ENCODE measurements at places on chromosomes 4 and X.

- no peak for DNase-seq
Observed at GRCh38 chrX:45007598-45007997, 134.6 kb downstream of the KDM6A start.

DNA sequence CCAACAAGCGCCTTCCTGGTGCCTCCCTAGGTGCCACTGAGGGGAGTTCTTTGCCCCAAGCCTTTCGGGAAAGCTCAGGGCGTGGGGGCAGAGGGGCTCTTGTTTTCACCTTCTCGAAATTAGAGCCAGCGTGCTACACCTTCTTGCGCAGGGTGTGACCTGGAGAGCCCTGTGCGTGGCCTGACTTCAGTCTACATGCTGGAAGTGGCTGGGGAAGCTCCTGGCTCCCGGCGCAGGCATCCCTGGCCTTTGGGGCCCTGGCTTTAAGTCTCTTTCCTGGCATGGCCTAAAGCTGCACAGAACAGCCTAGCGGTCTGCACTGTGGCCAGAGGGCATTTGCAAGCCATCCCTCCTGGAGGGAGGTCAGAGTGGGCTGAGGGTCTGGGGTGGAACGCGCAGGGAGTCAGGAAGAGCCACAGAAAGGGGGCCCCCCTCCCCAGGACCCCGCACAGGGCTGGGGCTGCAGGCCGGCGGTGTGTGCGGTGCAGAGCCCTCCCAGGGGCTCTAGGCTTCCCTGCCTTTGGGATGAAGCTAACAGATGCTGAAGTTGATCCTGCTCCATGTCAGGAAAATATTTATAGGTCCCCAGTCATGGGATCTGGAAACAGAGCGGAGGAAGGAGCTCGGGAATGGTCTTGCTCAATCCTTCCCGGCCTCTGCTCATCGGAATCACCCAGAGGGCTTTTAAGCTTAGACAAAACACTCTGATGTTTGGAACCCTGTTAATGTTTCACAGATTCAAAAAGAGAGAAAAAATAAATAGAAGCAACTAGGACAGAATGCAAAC is 781 bp upstream of the SPON2 start:
- DNase-seq = no peak

DNA sequence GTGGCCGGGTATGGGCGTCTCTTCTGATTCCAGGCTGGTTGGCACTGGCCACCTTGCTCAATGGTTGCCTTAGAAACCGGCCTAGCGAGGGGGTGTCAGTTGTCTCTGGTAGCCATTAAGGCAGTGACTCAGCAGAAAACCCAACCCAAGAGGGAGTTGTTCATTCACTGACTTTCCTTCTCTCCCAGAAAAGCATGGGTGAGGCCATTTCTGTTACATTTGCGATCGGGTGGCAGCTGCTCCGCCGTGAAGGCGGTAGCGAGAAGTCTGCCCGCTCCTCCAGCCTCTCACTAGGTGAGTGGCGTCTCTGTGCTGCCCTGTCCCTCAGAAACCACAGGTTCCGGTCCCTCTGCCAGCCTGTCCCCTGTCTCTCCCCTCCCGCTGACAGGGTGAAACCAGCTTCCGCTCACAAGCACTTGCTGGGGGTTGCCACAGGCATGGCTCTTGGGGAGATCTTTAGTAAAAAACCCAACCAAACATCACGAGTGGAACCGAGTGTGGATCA is 17.4 kb downstream of the IRAK1 start:
- DNase-seq = peak; percentile 61

DNA sequence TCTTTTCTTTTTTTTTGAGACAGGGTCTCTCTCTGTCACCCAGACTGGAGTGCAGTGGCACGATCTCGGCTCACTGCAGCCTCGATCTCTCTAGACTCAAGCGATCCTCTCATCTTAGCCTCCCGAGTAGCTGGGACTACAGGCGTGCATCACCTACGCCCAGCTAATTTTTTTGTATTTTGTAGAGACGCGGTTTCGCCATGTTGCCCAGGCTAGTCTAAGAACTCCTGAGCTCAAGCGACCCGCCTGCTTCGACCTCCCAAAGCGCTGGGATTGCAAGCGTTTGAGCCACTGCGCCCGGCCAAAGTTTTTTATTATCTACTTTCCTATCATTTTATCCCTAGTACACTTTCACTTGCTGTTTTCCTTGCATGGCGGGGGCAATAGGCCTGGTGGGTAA is 1.4 kb downstream of the UBA6 start:
- no peak for DNase-seq

DNA sequence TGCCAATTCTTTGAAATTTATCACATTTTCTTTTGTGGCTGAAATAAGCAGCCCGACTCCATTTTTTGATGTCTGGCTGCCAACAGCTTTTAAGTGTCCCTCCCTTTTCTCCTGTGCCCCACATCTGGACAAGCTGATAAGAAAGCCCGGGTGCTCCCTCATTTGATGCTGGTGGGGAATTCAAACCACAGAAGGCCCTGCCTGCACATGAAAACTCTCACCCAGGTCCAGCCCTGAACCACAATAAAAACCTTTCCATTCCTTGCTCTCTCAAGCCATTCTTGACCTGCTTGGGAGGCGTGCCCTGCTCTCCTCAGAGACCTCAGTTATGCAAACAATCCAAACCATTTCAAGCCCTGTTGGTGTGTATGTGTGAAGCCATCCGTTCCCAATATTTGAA is 93.9 kb downstream of the FAM53A start:
- DNase-seq = no peak

- no peak for DNase-seq
Observed at GRCh38 chrX:109719264-109719663, 13.8 kb downstream of the ACSL4 start.

DNA sequence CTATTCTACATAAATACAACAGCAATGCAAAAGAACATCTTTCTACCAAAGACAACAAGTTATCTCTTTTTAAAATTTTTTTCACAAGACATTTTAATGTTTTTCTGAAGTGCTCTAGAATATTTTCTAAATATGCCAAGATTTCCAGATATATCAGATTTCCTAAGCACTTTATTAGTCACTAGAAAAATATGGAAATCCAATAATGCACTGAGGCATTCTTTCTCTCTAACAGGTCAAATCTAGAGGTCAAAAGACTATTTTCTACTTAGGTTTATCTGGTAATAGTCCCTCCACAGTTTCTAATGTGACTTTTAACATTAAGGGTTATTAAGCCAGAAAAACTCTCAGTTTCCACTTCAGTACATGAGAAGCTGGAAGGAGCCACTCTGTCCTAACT is 1041.2 kb upstream of the INTU start:
- DNase-seq = no peak

- DNase-seq = no peak
Observed at GRCh38 chr4:33924239-33924638, 2320.1 kb downstream of the ARAP2 start.

GRCh38 chrX:155070663-155070974 is 317 bp downstream of the CMC4 start:
- no peak for DNase-seq

GRCh38 chr4:171928336-171928735 is 115.1 kb downstream of the GALNTL6 start:
- no peak for DNase-seq

DNA sequence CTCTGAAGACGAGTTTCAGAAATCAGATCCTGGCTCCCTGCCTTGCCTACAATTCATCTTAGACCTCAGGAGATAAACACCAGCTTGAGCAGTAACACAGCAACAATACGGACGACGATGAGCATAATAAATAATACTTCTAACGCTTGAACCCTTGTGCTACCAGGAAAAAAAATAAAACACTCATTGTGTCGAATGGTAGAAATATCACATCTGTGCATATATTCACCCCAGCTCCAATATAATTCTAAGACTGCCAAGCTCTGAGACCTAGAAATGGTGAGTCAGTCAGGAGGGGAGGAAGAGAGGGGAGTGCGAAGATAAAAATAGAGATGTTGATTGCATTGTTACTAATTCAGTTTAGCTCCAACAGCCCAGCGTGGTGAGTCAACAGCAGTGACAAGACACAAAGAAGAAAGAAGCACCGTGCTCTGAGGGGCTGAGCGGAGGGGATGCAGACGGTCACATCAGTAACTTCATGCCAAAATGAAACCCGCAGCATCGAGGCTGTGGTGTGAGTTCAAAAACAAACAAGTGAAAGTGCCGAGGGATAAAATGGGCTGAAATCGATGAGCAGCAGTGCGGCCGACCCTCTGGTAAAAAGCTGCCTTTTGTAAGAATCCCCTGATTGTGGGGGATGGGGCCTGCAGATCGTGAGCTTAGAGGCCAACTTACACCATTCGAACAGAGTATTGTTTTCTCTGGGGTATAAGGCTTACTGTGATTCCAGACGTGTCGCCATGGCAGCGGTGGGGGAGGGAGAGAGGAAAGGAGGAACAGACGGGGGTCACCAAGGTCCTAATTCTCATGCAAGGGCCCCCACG is 150.4 kb downstream of the MGST2 start:
- no peak for DNase-seq

GRCh38 chrX:109847257-109848187 is 114.5 kb upstream of the ACSL4 start:
- DNase-seq = no peak

DNA sequence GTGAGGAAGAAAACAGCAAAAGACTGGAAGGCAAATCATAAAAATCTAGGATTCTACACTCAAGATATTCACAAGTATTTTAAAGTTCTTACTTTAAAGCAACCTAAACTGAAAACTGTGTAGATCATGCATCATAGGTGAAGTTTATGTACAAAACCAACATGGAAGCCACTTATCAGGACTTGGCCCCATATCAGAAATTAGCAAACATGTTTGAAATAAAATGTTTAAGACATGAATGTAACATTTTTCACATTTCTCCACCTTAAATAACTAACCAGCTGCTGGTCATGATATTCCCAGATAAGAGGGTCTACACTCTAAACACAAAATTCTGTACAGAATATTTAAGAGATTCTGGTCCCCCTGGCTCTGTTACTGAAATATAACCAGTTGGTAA is 38.5 kb downstream of the APBB2 start:
- no peak for DNase-seq

GRCh38 chrX:121356850-121357171 is 309.4 kb downstream of the GLUD2 start:
- no peak for DNase-seq

DNA sequence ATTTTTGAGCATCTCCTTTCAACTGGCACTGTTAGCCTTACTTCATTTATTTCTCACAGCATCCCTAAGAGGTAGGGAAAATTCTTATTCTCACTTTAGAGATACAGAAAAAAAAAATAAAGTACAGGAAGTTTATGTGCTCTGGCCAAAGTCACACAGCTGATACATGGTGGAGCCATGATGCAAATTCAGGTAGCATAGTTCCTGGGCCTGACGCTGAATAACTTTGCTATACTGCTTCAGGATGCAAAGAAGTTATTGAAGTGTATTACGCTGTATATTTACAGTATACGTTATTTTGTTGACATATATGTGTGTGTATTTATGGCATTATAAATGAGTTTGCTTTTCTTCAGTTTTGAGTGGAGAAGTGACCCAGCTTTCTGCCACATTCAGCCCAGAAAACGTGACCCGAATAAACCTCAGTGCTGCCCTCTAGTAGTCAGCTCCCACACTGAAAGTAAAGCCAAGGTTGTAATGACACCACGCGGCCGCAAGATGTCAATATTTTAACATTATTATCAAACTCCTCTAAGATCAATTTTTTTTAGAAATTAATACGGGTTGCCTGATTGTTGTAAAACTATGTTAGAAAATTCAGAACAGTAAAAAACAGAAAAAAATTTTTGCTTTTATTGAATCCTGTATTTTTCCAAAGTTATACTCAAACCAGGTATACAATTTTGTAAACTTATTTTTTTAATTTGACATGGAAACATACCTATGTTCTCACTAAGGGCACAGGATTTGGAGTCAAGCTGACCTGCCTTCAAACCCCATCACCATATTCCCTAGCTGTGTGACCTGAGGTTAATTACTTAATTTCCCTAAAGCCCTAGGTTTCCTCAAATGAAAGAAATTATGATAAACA is 3.8 kb upstream of the GUCY2F start:
- DNase-seq = peak; percentile 57

DNA sequence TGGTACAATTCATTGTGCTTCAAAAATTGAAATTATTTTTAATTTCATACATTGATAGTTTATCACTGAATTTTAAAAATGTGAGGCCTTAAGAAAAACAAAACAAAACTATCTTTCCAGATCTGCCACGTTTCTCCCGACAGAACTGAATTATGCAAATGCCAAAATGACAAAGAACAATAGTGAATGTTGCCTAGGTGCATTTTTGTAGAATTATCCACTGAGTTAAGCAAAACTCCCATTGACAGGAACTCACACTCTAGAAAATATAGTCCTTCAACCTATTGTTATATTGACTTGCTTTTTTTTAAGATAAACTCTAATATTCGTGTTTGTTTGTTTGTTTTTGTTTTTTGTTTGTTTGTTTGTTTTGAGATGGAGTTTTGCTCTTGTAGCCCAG is 6.5 kb downstream of the PCGF3 start:
- no peak for DNase-seq

DNA sequence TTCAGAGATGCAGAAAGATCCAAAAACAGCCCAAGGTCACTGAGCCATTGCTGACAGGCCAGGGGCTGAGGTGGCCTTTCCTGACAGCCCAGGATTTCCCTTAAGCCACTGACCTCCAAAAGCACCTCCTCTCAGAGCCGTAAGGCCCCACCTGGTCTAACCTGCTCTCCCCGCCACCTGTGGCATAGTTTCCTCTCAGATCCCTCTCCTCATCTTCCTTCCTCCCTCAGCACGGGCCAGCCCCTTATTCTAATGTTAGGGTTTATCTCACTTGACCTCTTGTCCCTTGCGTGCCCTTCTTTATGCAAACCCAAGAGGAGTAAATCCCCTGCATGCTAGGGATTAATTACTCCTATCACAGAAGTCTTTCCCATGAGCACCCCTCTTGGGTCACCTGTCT is 113.0 kb downstream of the RBM47 start:
- no peak for DNase-seq

- DNase-seq = no peak
Observed at GRCh38 chr4:112706840-112707207, 69.9 kb downstream of the LARP7 start.

- peak; percentile 72 for DNase-seq
Observed at GRCh38 chrX:153609917-153610835, 11.2 kb upstream of the CCNQ start.

DNA sequence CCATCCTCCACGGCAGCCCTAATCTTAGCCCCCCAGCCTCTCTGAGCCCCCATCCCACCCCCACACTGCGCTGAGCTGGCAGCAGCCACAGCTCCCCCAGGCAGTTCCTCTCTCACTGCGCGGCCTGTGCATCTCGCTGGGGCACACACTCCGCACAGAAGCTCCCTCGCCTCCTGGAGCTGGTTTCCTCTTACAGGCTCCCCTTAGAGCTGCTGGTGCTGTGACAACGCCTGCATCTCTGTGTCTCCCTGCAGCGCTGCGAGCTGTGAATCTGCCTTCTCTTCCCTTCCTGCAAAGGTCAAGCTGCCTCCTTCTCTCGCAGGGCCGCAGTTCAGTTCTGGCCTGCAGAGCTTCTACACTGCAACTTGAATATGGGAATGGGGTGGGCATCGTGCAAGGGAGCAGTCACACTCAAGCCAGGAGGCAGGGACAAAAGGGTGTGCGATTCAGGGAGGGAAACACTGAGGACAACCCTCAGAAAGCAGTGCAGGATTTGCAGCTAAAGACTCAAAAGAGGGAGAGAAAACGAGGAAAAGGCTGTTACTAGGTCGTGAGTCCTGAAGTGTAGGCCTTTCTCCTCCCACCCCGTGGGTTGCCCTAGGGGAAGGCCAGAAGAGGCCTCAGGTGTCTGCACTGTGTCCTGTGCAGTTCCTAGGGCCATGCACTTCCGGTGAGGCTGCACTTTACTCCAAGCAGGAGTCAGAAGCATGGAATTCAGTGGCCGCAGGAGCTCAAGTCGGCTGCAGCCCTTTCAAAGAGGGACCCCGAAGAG is 87.0 kb downstream of the BCOR start:
- no peak for DNase-seq

- DNase-seq = peak; percentile 58
Observed at GRCh38 chr4:26985873-26986272, 125.2 kb downstream of the STIM2 start.
